Lung (tissue), 17 donors: ENCODE measurements at places on chromosomes 12 and 14. TPM values are rescaled to one million over a fixed set of nuclear protein-coding genes. Genes with fewer than 3 reads are reported as not detected.
A peak's percentile ranks its signal among the peaks of the same experiment; 100 is the strongest.

ZDHHC22 gene
- not detected for total RNA-seq

CD163L1 gene
- total RNA-seq = 22.0 TPM

YY1 gene
- 62.9 TPM for total RNA-seq

DHH gene
- 1.3 TPM for total RNA-seq

DNA sequence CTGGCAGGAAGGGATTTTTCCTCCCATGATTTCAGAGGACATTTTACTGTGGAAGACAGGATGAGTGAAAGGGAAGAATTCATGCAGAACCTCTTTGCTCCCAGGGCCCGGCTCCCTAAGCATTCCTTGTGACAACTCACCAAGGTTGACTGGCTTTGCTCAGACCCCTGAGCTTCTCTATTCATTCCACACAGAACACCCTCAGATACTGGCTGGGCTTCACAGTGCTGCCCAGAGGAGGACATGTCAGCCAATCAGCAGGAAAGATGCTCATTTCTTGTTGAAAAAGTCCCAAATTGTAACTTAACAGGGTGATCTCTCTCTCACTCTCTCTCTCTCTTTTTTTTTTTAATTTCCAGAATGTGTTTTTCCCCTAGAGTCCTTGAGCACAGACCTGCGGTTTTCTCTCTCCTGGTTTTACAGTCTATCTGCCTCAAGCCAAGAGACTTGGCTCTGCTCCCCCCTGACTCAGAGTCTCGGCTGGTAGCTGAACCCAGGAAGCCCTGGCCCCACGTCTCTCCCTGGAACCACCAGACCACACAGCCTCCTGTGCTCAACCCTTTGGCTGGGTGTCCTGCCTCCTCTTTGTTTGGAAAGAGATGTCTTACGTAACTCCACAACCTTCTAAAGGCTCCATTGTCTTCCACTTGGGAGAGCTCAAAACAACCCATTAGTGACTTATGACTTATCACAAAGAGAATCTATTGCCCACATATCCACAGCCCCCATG is 43.9 kb downstream of the SSPN start:
- no peaks in the 10 kb centered on the region for H3K4me1 ChIP-seq
- DNase-seq = no peak
- H3K27ac ChIP-seq = no peak overlapping the region
- H3K36me3 ChIP-seq = no peaks in the 10 kb centered on the region

DNA sequence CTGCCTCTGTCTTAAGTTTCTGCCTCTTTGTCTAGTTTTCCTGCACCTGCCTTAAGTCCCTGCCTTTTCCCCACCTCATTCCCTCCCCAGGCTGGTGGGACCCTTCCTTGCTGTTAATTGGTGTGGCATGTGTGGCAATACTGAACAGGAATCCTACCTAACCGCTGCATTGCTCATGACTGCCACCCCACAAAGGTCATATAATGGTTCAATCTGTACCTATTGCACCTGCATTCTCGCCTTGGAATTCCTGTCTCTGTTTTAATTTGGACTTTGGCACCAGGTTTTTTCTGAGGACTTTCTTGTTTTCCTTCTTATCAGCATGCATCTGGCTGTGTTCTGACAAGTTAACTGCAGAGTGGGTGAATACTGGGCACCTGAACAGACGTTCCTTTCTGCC is 966.2 kb upstream of the TMEM132C start:
- peak; percentile 30 for DNase-seq
- H3K27me3 ChIP-seq = no peaks in the 10 kb centered on the region
- H3K36me3 ChIP-seq = no peaks in the 10 kb centered on the region
- H3K4me1 ChIP-seq = no peaks in the 10 kb centered on the region
- H3K27ac ChIP-seq = no peak overlapping the region
- no peak overlapping the region for H3K4me3 ChIP-seq

GRCh38 chr14:66206554-66206953 is 279.6 kb upstream of the CCDC196 start:
- H3K4me3 ChIP-seq = no peak overlapping the region
- no peaks in the 10 kb centered on the region for H3K27me3 ChIP-seq
- no peaks in the 10 kb centered on the region for H3K36me3 ChIP-seq
- no peak for DNase-seq

DNA sequence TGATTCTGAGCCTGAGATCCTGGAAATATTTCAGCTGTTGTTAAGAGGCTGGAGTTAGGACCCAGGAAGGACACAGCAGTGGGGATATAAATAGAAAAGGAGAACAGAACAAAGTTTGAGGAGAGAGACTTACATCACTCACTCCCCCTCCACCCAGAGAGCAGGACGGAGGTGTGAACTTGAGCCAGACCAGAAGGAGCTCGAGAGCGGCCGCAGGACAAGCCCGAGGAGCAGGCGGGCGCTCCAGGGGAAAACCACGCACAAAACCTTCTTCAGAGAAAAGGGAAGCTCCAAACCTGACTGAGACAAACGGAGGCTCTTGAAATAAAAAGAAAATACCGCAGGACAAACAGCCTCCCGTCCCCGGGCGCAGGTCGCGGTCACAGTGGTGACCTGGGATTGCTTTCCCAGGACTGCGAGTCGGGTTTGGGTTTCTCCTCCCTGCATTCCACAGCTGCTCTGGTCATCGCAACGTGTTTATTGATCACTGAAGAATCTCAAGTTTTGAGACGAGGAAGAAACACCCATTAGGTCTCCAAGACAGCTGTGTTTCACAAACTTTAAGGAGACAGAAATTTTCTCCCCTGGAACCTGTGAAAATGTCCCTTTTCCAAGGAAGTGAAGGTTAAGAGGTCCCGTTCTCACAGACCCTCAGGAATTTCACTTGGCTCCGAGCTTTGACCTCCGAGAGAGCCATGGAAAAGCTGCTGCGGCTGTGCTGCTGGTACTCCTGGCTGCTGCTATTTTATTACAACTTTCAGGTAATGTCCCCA is at the start of gene ADGRD1:
TSS of gene ADGRD1 (plus strand) at position 137 of the 773 bp plus-strand sequence. CDS start at position 696, 559 bp downstream.
- no peaks in the 10 kb centered on the region for H3K27me3 ChIP-seq
- no peaks in the 10 kb centered on the region for H3K36me3 ChIP-seq
- peak within 1 kb of the TSS; percentile 55 for H3K4me3 ChIP-seq
- H3K4me1 ChIP-seq = peaks cover 10% of the 10 kb centered on the region
- DNase-seq = peak; percentile 89
- peak within 1 kb of the TSS; percentile 78 for H3K27ac ChIP-seq

- peak; percentile 94 for DNase-seq
- H3K36me3 ChIP-seq = no peaks in the 10 kb centered on the region
Observed at GRCh38 chr12:42238240-42239140, at the start of gene YAF2. YAF2 (minus strand) TSS chr12:42238248; CDS start chr12:42238180, 68 bp downstream.

DNA sequence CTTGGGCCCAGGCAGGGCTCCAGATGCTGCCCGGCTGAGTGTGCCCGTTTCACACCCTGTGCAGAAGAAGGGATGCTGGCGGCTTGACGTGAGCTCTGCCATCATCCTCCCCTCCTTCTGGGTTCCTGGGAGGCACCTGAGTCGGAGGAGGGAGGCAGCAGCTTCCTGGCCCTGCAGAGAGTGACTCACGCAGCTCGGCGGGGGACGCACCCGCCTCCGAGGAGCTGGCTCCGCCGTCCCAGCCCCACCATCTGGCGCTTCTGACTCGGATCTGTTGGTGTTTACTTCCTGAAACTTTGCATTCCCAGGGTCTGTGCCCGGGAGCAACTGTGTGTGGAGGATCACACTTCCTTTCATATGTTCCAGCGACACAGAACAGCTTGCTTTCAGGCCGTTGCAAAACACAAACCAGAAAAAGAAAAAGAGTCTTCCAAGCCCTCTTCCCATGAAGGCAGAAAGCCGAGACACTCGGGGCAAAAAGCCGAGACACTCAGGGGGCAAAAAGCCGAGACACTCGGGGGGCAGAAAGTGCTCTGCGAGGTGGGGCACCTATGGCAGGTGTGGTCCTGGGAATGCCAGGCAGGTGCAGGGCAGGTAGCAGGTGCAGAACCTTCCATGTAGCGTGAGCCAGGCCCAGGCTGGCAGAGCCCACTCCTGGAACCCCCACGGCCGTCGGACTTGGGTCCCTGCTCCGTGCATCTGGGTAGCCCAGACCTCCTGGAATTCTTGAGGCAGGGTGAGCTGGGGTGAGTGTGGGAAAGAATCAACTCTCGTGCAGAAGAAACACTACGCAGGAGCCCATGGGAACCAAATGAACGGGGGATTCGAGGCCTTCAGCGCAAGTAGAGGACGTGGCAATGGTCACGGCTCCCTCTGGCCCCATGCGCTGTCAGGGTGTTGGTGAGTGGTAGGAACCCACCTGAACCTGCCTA is 27.6 kb upstream of the GALNT9 start:
- H3K36me3 ChIP-seq = no peaks in the 10 kb centered on the region
- H3K4me1 ChIP-seq = no peaks in the 10 kb centered on the region
- H3K4me3 ChIP-seq = no peak overlapping the region
- DNase-seq = peak; percentile 91
- H3K27me3 ChIP-seq = no peaks in the 10 kb centered on the region

- no peaks in the 10 kb centered on the region for H3K36me3 ChIP-seq
- H3K4me3 ChIP-seq = no peak overlapping the region
- H3K27me3 ChIP-seq = no peaks in the 10 kb centered on the region
Observed at GRCh38 chr12:15555446-15555845, 233.1 kb downstream of the PTPRO start.
